ENCODE measurements at places on chromosomes 2 and 18. TPM values are rescaled to one million over a fixed set of nuclear protein-coding genes. Genes with fewer than 3 reads are reported as not detected.
A peak's percentile ranks its signal among the peaks of the same experiment; 100 is the strongest.

LRP2 gene
- 0.21 TPM for total RNA-seq

DSG2 gene
- 0.18 TPM for total RNA-seq

TGIF1 gene
- 8.2 TPM for total RNA-seq

DNA sequence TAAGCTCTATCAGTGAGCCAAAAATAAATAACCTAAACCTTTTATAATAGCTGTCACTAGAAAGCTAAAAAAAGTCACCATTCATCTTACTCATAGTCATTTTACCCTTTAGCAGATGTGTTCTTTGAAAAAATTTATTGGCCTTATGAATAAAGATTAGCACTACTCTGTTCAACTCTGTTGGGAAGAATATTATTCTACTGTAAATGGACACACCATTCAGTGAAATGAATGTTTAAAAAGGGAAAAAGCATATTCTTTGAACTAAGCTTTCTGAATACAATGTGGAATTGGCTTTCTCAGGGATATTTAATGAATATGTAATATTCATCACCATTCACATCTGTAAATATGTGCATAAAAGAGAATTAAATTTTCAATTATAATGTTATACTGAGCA lies 422.0 kb downstream of the CBLN2 start:
- H3K27me3 ChIP-seq = no peaks in the 10 kb centered on the region
- H3K27ac ChIP-seq = no peak overlapping the region
- H3K4me1 ChIP-seq = no peaks in the 10 kb centered on the region
- H3K4me3 ChIP-seq = no peak overlapping the region
- no peak for DNase-seq
- H3K36me3 ChIP-seq = no peaks in the 10 kb centered on the region

GRCh38 chr18:63858456-63858855 lies 29.0 kb upstream of the SERPINB2 start:
- H3K27me3 ChIP-seq = peaks cover 2% of the 10 kb centered on the region
- no peaks in the 10 kb centered on the region for H3K36me3 ChIP-seq
- H3K4me1 ChIP-seq = no peaks in the 10 kb centered on the region

DNA sequence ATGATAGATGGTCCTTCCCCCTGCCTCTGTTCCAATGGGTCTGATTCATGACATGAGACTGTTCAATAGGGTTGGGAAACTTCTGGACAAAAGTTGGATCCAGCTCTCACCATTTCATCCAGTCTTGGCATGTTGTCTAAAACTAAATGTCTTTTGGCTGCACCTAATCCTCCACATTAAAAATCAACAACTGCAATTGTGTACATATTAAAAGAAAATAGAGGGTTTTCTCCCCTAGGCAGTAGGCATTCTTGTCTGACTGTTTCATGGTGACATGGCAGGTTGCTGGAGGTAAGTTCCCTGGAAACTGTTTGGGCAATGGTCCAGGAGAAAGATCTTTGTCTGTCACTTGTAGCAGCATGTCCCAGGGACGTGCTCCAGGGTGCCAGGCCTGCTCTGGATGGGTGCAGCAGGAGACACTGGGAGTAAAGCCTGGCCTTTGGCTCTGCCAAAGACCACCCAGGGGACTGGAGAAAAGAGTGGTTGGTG lies 135.8 kb downstream of the TCF4 start:
- H3K4me3 ChIP-seq = no peak overlapping the region
- no peaks in the 10 kb centered on the region for H3K27me3 ChIP-seq
- H3K27ac ChIP-seq = no peak overlapping the region
- no peak for DNase-seq

GRCh38 chr2:68722712-68723111 lies 11.9 kb upstream of the ARHGAP25 start:
- peaks cover 98% of the 10 kb centered on the region for H3K4me1 ChIP-seq
- peaks cover 5% of the 10 kb centered on the region for H3K36me3 ChIP-seq
- H3K27ac ChIP-seq = peak overlapping the region; percentile 54
- DNase-seq = no peak

DNA sequence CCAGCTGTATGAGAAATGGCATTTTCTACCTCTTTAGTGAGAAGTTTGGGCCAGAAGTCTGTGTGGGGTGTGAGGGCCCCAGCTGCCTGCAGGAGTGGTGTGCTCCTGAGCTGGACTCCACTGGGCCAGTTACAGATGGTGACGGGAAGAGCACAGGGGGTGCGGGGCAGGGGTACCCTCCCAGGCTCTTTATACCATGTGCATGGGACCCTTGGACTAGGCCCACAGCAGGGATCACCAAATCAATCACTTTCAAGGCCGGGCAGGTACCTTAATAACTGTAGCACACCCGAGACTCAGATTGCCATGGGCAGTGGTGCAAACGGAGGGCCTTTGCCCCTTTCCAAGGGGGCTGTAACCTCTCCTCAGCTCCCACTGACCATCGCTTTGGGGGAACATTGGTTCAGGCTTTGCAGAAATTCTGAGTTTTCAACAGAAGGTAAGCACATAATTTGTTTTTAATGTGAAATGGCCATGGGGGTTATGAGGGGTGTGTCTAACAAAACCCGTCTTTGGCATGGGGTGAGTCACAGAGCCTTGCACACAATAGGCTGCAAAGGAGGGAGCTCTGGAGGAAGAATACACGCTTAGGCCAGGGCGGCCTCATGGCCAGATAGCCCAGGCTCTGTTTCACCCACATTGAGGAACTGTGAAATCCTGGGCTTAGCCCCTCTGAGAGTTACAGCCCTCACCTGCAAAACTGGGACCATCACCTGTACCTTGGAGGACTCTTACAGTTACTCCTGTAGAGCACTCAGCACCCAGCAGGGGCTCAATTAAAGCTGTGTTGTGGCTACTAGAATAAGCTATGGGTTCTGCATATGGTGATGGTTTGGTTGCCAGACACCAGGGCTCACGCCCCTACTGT lies 141.0 kb upstream of the BCL2L11 start:
- peaks cover 4% of the 10 kb centered on the region for H3K4me1 ChIP-seq
- no peaks in the 10 kb centered on the region for H3K36me3 ChIP-seq
- H3K4me3 ChIP-seq = no peak overlapping the region
- DNase-seq = no peak
- H3K27ac ChIP-seq = no peak overlapping the region

- no peak overlapping the region for H3K27ac ChIP-seq
- H3K27me3 ChIP-seq = peaks cover 12% of the 10 kb centered on the region
- H3K4me3 ChIP-seq = no peak overlapping the region
- no peak for DNase-seq
- H3K36me3 ChIP-seq = no peaks in the 10 kb centered on the region
Observed at GRCh38 chr18:3675994-3676393, 226.0 kb downstream of the TGIF1 start.

DNA sequence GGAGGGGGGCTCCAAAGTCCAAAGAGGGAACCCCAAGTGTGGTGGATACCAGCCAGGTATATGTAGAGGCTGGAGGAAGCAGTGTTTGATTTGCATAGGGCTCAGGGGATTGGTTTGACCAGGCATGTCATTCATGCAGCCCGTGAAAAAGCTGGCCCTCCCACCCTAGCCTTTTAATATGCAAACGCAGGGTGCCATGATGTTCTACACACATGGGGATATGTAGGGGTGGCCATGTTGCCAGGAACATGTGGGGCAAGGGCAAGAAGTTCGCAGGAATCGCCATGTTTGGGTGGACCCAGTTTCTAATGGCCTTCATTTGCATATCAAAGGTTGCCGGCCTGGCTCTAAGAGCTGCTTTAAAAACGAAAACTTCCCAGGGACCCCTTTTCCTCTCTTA lies 33.6 kb downstream of the B3GNT7 start:
- no peaks in the 10 kb centered on the region for H3K27me3 ChIP-seq
- no peak overlapping the region for H3K27ac ChIP-seq
- H3K4me1 ChIP-seq = peaks cover 23% of the 10 kb centered on the region
- H3K36me3 ChIP-seq = peaks cover 4% of the 10 kb centered on the region
- no peak for DNase-seq

DNA sequence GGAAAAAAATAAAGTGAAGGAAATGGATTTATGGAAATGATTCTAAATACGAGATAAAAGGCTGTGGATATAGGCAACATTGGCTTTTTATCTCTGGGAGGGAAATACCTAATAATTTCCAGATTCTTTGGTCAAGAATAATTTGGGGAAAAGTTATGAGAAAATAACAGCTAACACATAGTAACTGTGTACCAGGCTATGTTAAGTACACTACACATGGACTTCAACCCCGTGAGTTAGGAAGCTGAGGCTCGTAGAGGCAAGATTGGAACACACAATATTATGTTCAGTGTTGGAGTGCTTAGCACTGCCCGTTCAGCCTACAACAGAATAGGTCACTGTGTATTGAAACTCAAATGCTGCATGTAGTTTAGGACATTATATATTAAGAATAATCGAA lies 34.3 kb upstream of the GPD2 start:
- no peak for DNase-seq
- no peaks in the 10 kb centered on the region for H3K36me3 ChIP-seq
- no peak overlapping the region for H3K4me3 ChIP-seq
- H3K27me3 ChIP-seq = peaks cover 2% of the 10 kb centered on the region
- H3K27ac ChIP-seq = no peak overlapping the region
- peaks cover 38% of the 10 kb centered on the region for H3K4me1 ChIP-seq

GRCh38 chr2:136107051-136108033 lies 10.6 kb downstream of the CXCR4 start:
- no peaks in the 10 kb centered on the region for H3K27me3 ChIP-seq
- H3K4me1 ChIP-seq = peaks cover 14% of the 10 kb centered on the region

DNA sequence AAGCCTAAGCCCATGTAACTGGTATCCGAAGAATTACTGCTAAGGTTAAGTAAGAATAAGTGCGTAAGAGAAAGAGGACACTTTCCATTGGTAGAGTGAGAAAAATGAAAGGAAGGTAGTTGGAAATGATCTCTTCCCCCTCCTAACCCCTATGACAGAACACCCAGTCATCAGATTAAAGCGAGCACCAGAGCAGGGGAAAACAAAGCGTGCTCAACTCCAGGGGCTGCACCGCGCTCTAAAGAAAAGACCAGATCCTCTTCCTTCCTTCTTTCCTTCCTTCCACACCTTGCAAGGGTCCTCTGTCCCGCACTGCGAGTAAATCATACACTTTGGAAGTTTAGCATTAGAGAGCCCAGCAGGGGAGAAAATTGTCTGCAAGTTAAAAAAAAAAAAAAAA lies 971 bp upstream of the CDH7 start:
- peaks cover 3% of the 10 kb centered on the region for H3K36me3 ChIP-seq
- no peak overlapping the region for H3K4me3 ChIP-seq
- peaks cover 11% of the 10 kb centered on the region for H3K27me3 ChIP-seq
- DNase-seq = no peak
- H3K27ac ChIP-seq = no peak overlapping the region
- H3K4me1 ChIP-seq = no peaks in the 10 kb centered on the region

DNA sequence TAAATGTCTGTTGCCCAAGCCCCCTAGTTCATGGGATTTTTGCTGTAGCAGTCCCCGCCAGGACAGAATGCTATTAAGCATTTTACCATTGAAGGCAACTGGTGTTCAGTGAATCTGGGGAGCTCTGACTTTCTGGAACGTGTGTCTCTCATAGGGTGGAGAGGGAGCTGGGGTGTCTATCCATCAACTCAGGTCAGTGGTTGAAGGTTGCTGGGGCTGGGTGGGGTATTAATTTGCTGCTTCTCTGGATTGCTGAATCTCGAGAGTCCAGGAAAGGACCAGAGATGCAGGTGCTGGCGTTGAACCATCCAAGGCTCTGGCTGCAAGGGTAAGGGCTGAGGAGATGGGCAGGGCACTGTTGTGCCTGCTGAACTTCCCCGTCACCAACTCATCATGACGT lies 66.8 kb upstream of the NCK2 start:
- no peak overlapping the region for H3K27ac ChIP-seq
- H3K36me3 ChIP-seq = no peaks in the 10 kb centered on the region
- peaks cover 4% of the 10 kb centered on the region for H3K4me1 ChIP-seq
- no peak for DNase-seq

Measured in activated CD8-positive, alpha-beta T cell treated with anti-CD3 and anti-CD28 coated beads, Interleukin-2, amount 10 ng/mL, durations not matched to agents 7 days and 5 days (primary cell).